ENCODE measurements at places on chromosomes 5 and 9. TPM values are rescaled to one million over a fixed set of nuclear protein-coding genes. Genes with fewer than 3 reads are reported as not detected.

Gene BTNL8
- not detected for polyA plus RNA-seq

Gene SPINK7
- not detected for polyA plus RNA-seq

Gene SLC12A7
- 2.6 TPM for polyA plus RNA-seq

Gene GDF9
- 0.08 TPM for polyA plus RNA-seq

Gene CDH12
- polyA plus RNA-seq: not detected

Gene TMEM174
- not detected for polyA plus RNA-seq

Gene CERCAM
- 41.6 TPM for polyA plus RNA-seq

Gene TXNDC8
- polyA plus RNA-seq: not detected

Gene OR13J1
- not detected for polyA plus RNA-seq

Data from foreskin keratinocyte (primary cell).